Breast epithelium (tissue), 4 donors: ENCODE measurements at places on chromosomes 16 and 17. TPM values are rescaled to one million over a fixed set of nuclear protein-coding genes. Genes with fewer than 3 reads are reported as not detected.
A peak's percentile ranks its signal among the peaks of the same experiment; 100 is the strongest.

DNA sequence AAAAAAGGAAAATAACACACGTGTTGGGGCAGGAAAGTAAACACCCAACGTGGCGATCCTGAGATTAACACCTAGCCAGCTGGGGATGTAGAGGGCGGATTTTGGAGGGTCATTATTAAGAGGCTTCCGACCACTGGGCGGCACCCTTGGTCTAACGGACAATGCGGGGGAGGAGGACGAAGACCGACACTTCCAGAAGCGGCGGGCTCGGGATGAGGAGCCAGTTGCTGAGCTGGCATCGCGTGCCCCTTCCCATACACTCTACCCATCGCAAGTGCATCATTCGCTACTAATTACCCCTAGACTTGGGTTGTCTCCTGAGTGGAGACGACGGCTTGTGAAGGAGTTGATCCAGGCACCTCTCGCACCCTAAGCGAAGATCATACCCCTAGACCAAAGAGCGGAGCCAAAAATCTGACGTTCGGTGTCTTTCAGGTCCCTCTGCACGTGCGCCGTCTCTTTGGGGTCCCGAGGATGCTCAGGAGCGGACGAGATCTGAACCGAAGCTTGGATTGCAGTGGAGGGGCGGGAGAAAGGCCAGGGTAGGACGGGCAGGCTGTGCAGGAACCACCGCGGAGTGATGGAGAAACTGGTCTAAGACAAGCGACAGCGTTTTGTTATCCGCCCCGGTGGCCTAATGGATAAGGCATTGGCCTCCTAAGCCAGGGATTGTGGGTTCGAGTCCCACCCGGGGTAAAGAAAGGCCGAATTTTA is 17.6 kb downstream of the ZNF213 start:
- peak; percentile 88 for DNase-seq

- DNase-seq = no peak
Observed at GRCh38 chr16:67677712-67678111, 11.1 kb downstream of the C16orf86 start.

DNA sequence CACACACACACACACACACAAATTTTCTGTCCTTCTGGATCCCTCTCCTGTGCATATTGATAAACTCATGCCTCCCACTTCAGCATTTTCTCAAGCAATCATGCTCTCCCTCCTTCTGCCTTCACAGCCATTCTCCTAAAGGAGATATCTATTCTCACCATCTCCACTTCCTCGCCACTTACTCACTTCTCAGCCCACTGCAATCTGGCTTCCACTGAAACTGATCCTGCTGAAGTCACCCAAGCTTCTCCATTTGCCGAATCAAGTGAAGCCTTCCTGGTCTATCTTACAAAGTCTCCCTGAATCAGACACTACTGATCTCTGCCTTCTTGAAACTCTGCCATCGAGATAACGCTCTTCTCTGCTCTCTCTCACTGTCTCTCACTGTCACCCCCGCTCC is 54.0 kb upstream of the GNAO1 start:
- no peak for DNase-seq

GRCh38 chr16:77403732-77404131 is 31.1 kb downstream of the ADAMTS18 start:
- DNase-seq = no peak

GRCh38 chr17:9209781-9210370 is 188.6 kb downstream of the NTN1 start:
- DNase-seq = no peak

- no peak for DNase-seq
Observed at GRCh38 chr17:61005358-61005757, 327.7 kb downstream of the BCAS3 start.

DNA sequence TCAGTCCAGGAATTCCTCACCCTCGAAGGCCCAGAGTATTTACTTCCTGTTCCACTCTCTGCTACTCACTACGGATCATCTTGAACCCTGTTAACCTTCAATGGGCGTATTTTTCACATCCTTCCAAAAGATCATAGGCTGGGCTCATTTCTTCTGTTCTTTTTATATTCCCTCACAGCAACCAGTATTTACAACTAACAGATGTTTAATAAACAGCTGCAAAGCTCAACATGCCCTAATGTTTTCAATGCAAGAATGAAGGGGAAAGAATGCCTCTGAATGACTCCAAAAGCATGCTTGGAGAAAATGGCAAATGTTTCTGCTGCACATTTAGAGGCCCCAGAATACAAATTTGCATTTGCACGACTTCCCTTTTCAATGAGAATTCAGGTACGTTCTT is 174.9 kb downstream of the ZFHX3 start:
- no peak for DNase-seq

GRCh38 chr16:86086471-86086870 is 187.5 kb downstream of the IRF8 start:
- DNase-seq = peak; percentile 25

GRCh38 chr16:709566-710499 is 4.2 kb upstream of the FBXL16 start:
- no peak for DNase-seq

DNA sequence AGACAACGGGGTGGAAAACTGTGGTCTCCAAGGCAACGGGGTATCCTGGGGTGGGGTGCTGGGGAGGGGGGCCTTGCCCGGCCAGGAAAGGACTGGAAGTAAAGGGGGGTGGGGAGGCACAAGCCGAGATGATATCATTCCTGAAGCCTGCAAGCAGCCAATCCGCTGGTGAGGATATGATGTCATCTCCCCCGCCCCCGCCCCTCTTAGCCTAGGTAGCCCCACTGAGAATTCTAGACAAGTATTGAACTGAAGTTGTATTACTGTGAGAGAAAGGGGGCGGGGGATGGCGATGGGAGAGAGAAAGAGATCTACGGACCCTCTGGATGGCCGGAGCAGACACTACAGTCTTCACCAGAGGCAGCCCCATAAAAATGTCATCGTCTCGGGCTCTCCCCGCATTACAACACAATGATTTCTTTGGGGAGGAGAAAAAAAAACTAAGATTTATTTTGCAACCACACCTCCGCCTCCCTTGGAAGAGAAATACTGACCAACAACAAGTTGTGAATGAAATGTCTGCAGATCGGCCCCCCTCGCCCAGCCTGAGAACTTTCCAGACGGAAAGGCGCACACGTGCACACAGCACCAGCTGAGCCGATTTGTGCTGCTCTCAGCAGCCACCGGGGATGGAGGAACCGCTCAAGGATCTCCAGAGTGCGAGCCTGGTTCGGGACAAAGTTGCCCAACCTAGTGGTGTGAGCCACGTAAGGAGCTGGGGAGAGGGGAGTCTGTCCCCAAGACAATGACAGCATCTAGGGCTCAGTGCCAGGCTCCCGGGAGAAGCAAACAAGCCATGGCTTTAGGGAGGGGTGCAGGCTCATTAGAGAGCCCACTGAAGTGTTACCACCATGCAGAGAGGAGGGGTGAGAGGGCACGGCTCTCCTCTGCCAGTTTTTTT is 222.1 kb downstream of the SOX9 start:
- DNase-seq = no peak

DNA sequence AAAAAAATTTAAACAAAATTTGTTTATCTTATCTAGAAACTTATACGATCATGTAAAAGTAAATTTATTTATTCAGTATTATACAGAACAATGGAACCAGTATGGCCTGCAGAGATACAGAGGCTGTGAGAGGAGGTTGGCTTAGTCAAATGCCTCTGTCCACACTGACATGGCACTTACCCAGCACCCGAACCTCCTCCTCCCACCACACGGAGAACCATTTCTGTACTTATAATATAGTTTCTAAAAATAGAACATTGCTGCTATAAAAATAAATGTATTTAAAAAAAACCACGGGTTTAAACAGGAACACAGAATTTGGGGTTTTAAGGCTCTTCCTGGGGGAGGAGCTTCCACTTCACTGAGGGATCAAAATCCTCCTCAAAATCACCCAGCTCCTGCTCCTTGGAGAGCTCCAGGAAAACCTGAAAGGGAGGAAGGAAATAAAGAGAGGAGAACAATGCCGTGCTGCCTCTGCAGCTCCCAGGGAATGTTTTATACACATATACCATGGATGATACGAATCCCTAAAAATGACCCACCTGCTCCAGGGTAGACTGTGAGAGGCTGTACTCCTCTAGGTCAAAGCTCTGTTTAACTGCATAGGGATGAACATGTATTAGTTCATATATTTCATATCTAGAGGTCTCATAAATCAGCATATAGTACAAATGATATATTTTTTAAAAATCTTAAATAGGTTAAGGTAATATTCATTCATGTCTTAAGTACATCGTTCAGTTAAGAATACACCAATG is 87.3 kb downstream of the ABCA8 start:
- no peak for DNase-seq

DNA sequence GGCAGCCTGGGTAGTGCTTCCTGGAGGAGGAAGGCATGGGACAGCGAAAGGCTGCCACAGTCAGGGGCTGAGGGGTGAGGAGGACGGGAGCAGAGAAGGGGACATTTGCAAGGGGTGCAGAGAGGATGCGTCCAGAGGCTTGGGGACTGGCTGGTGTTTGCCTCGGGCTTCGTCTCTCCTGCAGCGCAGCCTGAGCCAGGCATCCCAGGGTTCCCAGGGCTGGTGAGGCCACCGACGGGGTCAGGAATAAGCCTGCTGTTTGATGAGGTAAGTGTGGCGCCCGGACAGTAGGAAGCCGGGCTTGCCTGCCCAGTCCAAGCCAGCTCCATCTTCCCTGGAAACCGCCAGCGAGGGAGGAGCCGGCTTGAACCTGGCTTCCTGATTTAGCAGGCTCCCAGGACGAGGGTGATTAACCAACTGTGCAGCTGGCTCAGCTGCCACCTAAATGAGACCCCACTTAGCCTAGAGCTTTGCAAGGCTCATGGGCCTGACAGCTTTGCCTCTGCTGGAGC is 47.8 kb downstream of the PITPNM3 start:
- DNase-seq = no peak

GRCh38 chr16:17084130-17084529 is 386.6 kb downstream of the XYLT1 start:
- DNase-seq = no peak

GRCh38 chr16:27436921-27437650 is 35.1 kb downstream of the IL21R start:
- no peak for DNase-seq

DNA sequence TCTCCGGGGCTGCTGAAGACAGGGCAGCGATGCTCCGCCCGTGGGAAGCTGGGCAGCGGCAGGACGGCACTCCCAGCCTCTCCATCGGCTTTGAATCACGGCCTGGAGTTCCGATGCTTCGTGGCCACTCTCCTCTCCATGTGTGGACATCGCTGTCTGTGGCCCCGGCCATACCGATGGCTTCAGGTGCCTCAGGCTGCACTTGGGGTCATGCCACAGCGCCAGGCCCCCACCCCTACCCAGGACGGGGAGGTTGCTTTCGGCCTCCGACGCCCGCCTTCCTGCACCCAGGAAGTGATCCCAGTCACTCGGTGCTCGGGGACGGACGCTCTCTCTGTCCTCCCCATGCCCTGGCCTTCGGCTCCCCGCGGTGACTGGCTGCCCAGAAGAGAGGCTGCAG is 180.7 kb downstream of the BANP start:
- no peak for DNase-seq

DNA sequence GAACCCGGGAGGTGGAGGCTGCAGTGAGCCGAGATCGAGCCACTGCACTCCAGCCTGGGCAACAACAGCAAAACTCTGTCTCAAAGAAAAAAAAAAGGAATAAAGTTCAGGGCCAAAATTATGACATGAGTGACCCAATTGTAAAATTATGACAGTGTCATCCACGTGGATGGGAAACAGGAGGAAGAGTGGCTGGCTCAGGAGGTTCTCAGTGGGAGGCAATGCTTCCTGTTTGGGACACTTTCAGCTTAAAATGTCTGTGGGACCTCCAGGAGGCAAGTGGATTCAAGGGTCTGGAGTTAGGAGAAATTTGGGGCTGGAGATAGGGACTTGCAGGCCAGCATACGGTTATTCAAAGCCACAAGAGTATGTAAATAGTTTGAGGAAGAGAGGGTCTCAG is 8.0 kb upstream of the STX4 start:
- no peak for DNase-seq

DNA sequence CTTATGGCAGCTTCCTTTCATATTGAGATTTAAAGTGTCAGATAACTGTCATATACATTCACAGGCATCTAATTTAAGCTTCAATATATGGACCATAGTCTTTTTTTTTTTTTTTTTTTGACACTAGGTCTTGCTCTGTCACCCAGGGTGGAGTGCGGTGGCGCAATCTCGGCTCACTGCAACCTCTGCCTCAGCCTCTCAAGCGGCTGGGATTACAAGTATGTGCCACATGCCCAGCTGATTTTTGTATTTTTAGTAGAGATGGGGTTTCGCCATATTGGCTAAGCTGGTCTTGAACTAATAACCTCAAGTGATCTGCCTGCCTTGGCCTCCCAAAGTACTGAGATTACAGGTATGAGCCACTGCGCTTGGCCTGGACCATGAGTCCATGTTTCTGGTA is 13.6 kb downstream of the CEP95 start:
- DNase-seq = no peak

DNA sequence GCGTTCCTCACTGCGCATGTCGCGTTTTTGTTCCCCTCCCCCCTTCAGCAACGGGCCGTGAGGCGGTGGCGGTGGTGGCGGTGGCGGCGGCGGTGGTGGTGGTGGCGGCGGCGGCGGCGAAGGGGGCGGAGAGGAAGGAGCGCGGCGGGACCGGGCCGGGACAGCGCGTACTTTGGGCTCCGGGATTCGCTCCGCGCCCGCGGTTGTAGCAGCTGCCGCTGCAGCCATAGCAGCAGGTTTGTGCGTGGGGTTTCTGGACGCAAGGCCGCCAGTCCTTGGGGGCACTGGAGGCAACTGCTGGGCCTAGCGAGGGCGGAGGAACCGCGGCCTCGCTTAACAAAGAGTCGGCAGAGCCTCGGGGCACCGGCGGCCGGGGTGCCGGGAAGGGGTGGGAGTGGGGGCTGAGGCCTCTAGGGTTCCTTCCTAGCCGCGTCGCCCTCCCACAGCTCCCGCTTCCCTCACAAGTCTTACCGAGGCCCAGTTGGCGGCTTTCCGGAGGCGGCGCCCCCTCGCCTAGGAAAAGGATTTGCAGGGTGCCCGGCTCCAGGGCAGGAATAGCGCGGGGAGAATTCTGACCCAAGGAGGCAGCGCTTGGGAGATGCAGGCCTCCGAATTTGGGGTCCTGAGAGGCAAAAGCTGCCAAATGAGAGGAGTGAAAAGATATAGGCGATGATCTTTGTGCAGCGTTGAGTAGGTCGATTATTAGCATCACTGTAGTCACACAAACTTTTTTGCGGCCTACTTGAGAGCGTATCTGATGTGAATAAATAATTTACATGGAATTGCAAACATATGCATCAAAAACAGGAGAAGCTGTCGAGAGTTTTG is at the start of gene DDX42:
Gene DDX42, plus strand, starts transcription at position 30 of the 828 bp plus-strand sequence. CDS start 12,880 bp downstream, outside the sequence.
- peak; percentile 83 for DNase-seq

C17orf50 gene
- total RNA-seq = not detected

DLG4 gene
- total RNA-seq = 18.4 TPM

DPEP3 gene
- not detected for total RNA-seq

HID1 gene
- total RNA-seq = 37.3 TPM

GP1BA gene
- total RNA-seq = not detected

ESRP2 gene
- total RNA-seq = 0.80 TPM

CDH16 gene
- not detected for total RNA-seq

PMFBP1 gene
- total RNA-seq = 1.8 TPM
